ENCODE measurements at places on chromosomes 12 and 14.

DNA sequence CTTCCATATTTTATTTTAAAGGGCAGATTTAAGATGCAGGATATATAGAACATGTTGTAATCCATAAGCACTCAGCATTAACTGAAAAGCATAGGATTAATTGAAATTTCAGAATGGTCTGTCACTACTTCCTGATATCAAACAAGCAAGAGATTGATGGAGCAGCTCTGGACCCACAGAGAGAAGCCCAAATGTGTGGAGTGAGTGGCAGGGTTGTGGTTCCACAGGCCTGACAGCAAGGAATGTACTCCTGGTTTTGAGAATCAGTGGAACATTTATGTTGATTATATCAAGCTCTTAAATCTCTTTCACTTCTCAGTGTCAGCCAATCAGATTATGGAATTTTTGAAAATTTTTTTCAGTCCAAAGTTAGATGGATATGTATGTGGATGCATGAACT, 267.6 kb upstream of the PRICKLE1 start:
- DNase-seq, result no peak

GRCh38 chr12:26056335-26056734, 68.5 kb downstream of the BHLHE41 start:
- no peak for DNase-seq

GRCh38 chr14:89614009-89614691, 197.1 kb upstream of the FOXN3 start:
- DNase-seq, result peak; percentile 38

DNA sequence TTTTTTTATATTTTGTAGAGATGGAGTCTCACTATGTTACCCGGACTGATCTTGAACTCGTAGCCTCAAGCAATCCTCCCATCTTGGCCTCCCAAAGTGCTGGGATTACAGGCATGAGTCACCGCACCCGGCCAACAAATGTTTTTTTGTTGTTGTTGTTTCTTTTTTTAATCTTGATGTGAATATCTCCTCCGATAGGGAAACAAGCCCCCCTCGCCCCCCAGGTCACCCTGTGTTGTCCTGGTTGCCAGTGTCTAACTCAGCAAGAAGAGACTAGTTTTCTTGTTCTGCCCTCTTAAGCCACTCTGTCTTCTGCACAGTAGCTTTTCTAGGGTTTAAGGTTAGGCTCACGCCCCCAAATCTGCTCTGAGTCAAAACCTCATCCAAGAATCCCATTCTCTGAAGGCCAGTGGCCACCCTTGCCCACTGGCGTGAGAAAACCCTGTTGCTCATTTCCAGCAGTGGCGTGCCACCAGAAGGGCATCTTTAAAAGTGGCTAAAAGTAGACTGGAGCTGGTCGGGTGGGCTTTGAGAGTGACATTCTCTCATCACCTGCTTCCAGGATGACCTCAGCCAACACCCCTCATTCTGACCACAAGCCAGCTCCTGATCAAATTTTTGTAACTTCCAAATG, 42.7 kb downstream of the C14orf132 start:
- DNase-seq, result no peak

DNA sequence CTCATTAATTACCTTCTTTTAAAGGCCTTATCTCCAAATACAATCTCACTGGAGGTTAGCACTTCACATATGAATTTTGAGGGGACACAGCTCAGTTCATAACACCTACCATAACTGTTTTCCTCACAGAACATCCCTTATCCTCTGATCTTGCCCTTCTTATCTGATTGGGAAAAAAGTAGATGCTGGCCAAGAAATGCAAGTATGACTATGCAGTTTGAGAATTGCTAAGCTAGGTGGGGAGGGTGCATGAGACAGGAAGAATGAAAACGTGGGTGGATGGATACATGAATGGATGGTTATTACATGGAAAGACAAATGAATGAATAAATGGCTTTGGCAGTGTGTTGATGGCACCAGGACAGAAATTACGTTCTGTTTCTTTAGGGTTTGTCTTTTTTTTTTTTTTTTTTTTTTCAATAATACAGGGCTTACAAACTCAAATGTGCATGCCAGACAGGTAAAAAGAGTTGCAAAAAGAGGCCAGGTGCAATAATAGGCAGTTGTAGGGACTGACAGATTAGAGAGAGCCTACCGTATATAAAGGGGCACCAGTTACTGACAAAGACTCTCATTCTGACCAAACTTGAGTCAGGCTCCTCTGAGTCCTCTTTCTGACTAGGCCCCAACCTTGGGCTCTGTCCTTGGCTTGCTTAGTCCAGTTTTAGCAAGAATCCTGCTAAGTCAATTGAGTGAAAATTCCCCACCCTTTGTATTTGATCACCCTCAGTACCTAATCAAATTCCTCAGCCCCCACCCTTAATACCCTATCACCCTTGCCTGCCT, 304.9 kb downstream of the ZFP36L1 start:
- DNase-seq, result no peak

GRCh38 chr14:54267172-54267571, 129.6 kb upstream of the CDKN3 start:
- DNase-seq, result no peak

- DNase-seq, result no peak
Observed at GRCh38 chr12:120221576-120221900, 20.6 kb upstream of the RPLP0 start.

DNA sequence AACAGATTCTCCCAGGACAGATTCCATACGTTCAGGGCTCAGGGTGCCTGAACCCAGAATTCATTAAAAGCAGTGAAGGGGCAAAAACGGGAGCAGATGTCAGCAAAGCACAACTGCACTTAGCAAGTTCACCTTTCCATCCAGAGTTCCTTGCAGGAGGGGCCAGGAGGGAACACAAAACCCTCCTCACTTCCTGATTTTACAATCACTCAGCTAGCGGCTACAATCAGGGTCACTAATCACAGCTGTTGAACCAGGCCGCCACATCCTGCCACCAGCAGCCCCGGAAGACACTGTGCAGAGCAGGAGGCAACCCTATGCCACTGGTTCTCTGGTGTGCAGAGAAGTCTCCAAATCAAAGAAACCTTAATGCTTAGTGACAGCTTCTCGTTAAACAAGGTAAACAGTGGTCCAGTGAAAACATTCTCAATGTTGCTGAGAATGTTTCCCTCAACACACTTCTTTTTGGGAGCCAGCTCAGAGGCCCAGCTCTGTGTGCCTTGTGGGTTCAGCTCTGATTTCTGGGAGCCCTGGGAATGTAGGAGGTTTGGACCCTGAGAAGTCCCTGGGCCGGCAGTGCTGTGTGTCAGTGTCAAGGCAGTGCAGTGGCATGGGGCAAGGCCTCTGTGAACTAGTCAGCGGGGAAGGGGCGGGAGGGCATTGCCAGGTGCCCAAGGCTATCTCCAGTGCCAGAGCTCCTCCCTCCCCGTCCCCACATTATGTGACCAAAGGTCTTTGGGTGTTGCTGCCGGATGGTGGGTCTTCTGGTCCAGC, 54.5 kb downstream of the VCPKMT start:
- no peak for DNase-seq

DNA sequence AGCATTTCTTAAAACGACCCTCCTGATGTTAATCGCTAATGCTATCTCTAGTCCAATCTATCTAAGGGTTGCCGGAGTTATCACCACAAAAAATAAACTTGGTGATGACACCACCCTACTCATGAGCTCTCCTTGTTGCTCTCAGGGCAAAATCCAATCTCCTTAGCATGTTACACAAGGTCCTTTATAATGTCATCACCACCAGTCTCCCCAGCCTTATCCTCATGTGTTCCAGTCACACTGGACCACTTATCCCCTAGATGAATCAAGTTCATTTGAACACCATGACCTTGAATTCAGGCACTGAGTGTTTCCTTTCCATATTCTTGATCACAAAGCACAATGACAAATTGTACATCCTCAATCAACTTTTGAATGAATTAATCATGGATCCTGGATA, 19.0 kb upstream of the DRAM1 start:
- DNase-seq, result no peak

DNA sequence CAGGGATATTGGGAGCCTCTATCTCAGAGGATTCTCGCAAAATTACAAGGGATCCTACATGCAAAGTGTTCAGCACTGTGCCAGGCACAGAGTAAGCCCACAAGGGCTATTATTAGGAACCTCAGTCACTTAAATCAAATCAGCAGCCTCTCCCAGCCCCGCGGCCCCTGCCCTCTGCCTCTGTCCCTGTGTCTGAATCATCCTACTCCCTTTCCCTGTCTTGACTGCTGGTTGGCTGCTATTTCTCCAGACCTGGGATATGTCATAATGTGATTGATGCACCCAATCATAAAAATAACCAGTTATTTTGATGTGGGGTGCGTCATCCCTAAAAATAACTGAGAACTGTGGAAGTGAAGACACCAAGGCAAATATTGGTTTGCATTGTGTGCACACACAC, 176.3 kb downstream of the KSR2 start:
- DNase-seq, result no peak

- DNase-seq, result no peak
Observed at GRCh38 chr12:106248846-106249371, 1.1 kb upstream of the CKAP4 start.

DNA sequence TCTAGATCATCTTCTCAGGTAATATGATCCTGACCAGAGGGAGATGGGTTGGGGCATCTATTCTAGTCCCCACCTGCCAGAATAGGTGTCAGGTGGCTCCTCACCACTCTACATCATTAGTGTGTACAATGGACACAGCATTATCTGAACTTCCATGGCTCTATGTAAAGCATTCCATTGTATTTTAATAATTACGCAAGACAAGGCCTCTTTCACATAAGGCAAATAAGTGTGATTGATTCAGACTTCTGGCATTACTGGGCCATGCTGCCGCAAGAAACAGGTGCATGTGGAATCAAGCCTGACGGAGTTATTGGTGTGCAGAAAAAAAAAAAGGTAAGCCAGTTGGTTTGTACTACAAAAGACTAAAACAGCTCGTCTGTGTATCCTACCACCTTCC, 3.1 kb upstream of the DDHD1 start:
- DNase-seq, result peak; percentile 91

DNA sequence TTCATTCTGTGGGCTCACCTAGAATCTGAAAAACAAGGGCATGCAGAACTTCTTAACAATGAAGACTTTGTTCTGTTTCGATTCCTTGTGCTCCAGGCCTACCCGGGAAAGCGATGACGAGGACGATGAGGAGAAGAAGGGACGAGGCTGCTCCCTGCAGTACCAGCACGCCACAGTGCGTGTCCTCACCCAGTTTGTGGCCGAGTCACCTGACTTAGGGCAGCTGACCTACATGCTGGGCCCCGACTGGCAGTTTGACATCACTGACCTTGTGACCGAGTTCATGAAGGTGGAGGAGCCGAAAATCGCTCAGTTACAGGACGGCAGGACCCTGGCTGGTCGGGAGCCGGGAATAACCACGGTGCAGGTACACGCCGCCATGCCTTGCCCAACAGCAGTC, 585.4 kb downstream of the AACS start:
- no peak for DNase-seq
